CD4-positive, alpha-beta T cell treated with Interleukin-15 for 4 hours (primary cell): ENCODE measurements at places on chromosomes 2 and 18.

- DNase-seq, result no peak
Observed at GRCh38 chr18:78128004-78128403, 851.6 kb upstream of the SALL3 start.

- no peak for DNase-seq
Observed at GRCh38 chr2:149924549-149925213, 337.1 kb upstream of the MMADHC start.

- no peak for DNase-seq
Observed at GRCh38 chr2:32358111-32358482, 1.3 kb downstream of the BIRC6 start.

DNA sequence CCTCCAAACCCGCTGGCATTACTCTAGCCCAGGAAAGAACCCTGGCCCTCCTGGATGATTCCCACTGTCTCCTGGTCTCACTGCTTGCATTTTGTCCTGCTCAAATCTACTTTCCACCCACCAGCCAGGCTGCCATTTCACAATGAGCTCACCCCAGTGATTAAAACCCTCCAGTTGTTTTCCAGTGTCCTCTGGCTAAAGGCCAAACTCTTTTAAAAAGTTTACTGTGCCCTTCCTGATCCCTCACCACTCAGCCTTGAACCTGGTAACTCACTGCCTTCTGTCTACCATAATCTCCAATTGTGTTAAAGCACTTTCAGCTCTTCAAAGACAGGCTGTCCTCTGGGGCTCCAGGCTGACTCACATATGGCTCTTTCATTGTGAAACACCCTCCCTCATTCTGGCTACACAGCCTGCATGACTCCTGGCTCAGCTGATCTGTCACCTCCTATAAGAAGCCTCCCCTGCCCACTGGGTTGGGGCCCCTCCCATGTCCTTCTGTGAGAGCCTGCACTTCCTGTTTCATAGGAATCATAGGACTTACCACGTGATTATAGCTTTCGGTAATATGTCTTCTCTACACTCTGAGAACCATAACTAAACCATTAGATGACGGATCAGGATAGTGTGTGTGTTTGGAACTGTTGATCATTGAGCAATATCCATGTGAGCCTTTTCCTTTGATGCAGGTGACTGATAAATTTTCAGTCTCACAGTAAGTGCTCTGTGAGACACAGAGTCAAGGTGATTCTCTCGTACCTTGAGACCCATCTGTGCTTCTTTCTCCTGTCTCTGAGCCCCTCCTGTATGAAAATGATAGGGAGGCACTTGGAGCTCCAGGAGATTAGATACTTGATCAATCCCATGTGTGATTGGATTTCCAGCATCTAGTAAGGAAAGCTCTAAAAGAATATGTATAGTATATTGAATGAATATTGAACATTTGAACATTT is 590.8 kb upstream of the ID2 start:
- no peak for DNase-seq

- no peak for DNase-seq
Observed at GRCh38 chr2:241017228-241017940, 19.0 kb downstream of the SNED1 start.

GRCh38 chr2:223180463-223180862 is 128.5 kb downstream of the KCNE4 start:
- DNase-seq, result no peak

- DNase-seq, result no peak
Observed at GRCh38 chr2:153134725-153135124, 343.8 kb downstream of the RPRM start.

GRCh38 chr2:152396763-152397162 is 61.8 kb downstream of the FMNL2 start:
- DNase-seq, result no peak
